ENCODE measurements at places on chromosomes 2 and 18.

- no peak for DNase-seq
These were observed 125.1 kb upstream of the LMAN1 start for GRCh38 chr18:59484131-59484530.

- DNase-seq = no peak
These were observed 962 bp downstream of the TANK start for GRCh38 chr2:161161074-161161706.

DNA sequence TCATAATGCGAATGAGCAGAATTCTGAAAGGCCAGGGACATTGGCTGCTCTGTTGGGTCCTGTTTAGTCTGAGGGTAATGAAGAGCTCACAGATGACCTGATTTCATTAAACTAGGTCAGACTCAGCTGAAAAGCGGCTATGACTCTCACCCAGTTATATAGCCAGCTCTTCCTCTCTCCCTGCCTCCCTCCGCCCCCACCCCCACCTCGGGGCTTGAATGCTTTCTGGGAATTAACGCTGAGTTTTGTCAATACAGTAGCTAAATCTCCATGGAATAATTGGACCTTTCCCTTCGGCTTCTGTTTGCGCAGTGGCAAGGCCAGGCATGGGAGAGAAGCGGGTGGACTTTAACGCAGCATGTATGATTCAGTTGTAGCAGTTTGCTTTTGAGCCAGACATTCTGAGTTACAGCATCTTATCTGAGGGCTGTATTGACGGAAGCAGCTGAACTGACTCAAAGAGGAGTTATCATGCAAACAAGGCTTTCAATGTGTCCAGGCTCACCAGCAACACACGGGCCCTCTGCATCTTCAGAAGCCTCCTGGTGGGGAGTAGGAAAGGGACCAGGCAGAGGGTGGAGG lies 110.6 kb downstream of the MYCN start:
- no peak for DNase-seq

GRCh38 chr2:217705461-217705860 lies 297.3 kb downstream of the TNS1 start:
- no peak for DNase-seq

DNA sequence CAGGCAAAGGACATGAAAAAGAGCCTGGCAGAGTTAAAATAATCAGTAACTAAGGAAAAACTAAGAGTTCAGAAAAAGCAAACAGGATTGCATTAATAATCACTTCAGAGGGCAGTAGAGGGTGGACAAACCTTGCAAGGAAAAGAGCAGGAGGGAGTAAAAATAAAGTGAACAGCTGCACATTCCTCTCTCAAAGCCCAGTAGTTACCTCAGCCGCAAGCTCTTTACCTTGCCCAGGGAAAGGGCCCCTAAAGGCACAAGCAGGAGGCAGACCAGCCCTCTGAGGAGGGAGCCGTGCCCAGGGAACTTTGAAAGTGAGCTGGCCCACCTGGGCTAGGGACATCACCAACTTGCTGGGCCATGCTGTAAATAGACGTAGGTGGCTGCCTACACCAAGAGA lies 196.9 kb downstream of the C1D start:
- DNase-seq = no peak

- DNase-seq = peak; percentile 61
These were observed 18.2 kb downstream of the SLC4A1AP start for GRCh38 chr2:27681841-27682240.

GRCh38 chr2:69168144-69168813 lies 155.3 kb downstream of the ANTXR1 start:
- no peak for DNase-seq

- no peak for DNase-seq
These were observed 28.8 kb downstream of the GMCL1 start for GRCh38 chr2:69858261-69858660.

DNA sequence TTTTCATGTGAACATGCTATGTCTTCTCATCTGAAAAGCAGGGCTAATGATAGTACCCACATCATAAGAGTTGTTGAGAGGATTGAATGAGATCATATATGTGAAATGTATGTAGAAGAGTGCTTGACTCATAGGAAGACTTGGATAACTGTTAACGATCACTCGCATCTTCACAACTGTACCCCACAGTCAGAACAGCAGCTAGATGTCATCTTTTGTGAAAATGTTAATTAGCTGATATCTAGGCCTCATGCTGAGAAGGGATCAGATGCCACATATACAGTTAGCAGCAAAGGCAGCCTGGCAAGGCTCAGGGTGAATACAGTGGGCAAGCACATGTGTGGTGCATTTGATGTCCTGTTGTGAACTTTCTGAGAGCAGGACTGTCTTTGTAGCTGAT lies 24.2 kb downstream of the MAP3K20 start:
- DNase-seq = no peak

- no peak for DNase-seq
These were observed 263.5 kb downstream of the EPHA4 start for GRCh38 chr2:221308507-221309066.

DNA sequence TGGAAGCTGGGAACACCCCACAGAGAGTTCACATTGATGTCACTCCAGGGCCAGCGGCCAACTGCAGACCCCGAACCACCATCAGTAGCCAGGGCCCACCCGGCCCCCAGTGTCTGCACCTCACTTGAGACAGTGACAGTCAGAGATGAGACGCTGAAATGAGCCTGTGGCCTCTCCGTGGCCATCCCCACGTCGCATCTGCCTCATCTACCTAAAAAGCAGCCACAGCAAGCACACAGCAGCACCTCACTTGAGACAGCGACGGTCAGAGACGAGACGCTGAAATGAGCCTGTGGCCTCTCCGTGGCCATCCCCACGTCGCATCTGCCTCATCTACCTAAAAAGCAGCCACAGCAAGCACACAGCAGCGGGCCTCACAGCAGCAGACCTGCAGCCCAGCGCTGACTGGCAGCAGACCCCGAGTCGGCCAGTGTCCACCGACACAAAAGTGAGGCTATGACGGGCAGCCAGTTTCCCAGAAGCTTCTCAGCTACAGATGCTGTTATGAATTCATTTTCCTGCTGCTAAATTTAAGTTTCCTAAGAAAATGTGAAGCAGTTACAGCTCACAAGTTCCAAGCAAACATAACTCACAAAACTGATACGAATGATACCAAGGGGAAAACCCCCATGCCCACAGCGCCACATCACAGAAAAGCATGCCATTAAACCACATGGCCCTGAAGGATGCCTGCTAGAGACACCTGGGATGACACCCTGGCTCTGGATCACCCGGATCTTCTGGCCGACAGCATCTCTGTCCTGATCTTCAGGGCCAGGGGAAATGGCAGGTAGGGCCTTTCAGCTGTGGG lies 27.7 kb downstream of the SNORC start:
- DNase-seq = no peak

- peak; percentile 62 for DNase-seq
These were observed 81.2 kb upstream of the LTBP1 start for GRCh38 chr2:32865399-32866068.

GRCh38 chr2:60515721-60516226 lies 37.7 kb downstream of the BCL11A start:
- DNase-seq = no peak

DNA sequence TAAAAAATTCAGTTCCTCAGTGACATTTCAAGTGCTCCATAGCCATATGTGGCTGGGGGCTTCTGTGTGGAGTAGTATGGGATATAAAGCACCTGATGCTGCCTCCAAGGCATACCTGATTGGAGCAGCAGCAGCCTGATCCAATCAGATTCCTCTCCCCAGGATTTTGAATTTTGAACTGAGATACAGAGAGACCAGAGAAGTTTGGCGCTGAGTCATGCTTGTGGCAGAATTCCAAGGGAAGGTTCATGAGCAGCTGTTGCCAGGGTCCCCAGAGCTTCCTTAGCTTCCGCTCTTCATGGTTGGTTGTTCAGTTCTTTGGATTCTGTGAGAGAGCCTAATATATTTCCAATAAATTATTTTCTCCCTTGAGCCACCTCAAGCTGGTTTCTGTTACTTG lies 29.0 kb upstream of the CFAP36 start:
- peak; percentile 24 for DNase-seq

DNA sequence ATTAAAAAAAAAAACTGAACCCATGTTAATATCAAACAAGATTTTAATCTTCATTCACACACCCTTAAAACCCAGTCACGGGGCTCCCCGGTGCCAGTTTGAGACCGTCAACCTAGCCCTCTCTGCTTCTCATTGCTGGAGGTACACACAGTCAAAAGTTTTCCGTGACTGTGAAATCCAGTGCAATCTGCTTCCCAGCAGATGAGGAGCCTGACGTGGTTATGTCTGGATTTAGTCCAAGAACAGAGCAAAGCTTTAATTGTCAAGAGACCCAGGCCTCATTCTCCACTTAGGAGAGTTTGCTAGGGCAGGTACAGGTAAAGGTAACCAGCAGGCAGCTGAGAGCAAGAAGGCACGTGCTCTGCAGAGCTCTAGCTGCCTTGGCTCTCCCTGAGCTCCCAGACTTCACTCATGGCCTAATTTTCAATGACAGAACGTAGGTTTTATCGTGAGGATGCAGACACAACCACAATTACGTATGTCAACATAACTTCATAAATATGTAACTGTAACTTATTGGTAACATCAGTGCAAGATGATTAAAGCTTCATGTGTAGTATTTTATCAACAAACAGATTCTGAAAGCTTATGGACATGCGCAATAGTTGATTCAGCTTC lies 56.3 kb downstream of the SLC16A14 start:
- DNase-seq = no peak

GRCh38 chr2:61460163-61460562 lies 10.7 kb downstream of the USP34 start:
- DNase-seq = no peak

DNA sequence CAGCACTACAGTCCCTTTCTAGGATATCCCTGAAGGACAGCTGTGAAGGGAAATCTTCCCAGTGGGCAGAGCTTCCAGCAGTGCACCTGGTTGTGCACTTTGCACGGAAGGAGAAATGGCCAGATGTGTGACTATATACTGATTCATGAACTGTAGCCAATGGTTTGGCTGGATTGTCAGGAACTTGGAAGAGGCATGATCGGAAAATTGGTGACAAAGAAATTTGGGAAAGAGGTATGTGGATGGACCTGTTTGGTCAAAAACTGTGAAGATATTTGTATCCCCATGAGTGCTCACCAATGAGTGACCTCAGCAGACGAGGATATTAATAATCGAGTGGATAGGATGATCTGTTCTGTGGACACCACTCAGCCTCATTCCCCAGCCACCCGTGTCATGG lies 582.2 kb downstream of the CPS1 start:
- no peak for DNase-seq
